ENCODE measurements at places on chromosomes 2 and 18.

DNA sequence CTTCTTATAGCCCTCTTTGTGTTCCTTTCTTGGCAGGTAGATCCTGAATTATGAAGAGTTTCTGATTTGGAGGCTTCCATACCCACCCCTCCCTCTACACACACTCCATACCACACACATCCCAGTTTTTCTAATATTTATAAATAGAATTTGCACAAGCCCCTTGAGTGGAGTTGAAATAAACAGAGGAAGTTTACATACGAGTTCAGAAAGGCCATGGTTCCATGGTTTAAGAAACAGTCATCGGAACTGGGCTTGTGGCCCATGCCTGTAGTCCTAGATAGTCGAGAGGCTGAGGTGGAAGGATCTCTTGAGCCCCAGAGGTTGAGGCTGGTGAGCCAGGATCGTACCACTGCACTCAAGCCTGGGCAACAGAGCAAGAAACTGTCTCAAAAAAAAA lies 62.7 kb upstream of the TANC1 start:
- no peak for DNase-seq

DNA sequence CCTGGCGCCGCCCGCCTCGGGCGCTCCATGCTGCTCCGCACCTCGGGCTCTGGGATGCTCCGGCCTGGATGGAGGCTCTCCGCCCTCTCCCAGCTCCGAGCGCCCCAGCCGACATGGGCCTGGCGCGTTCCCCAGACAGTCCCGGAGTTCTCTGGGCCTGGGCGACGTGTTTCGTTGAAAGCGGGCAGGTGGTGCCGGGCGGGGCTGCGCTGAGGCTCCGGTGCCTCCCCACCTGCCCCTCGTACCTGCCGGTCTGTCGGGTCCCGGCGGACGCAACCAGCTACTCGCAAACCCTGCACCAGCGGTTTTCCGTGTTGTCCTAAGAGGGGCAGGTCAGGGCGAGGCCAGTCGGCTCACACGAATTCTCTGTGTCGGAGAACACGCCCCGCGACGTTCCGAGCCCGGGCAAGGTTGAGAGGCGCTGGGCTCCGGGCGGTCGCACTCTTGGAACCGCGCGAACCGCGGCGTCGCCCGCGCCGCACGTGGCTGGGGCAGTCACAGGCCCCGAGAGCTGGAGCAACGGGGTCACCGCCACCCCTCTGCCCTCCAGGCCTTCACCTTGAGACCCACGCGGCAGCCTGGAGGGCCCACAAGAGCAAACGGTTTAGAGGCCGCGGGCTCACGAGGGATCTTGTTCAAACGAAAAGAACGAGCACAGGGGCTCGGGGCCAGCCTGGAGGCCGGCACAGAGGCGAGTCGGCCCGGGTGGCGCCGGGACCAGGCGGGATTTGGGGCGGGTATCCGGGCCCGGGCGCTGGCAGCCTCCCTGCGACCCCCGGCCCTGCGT lies 4.2 kb upstream of the SIX2 start:
- DNase-seq: no peak

DNA sequence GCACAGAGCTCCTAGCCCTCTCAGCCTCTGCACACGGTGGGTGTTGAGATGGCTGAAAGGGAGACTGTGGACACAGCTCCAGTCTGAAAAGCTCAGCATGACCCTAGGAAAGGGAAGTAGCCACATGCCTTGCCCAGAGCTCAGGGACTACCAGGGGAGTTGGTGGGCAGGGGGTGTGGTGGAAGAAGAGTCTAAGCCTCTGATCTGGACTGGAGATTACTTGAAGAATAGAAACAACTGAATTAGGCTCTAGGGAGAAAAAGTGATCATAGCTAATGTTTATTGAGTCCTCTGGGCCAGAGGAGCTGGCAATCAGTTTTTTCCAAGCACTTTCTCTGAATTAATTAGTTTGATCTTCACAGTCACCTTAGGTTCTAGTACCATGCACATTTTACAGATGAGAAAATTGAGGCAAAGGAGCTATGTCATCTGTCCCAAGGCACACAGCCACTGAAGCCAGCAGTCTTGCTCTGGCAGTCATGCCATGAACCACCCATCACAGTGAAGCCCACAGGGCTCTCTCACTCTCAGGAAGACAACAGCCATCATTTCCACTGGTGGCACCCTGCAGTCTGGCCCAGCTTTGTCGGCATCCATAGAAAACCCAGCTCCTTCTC lies 10.3 kb downstream of the SDC1 start:
- DNase-seq: no peak

- DNase-seq: no peak
Measured at GRCh38 chr2:31874071-31874470, 136.7 kb downstream of the MEMO1 start.

- DNase-seq: no peak
Measured at GRCh38 chr2:115652652-115653051, 1210.2 kb downstream of the DPP10 start.

GRCh38 chr2:60531701-60532133 lies 21.7 kb downstream of the BCL11A start:
- no peak for DNase-seq

GRCh38 chr2:24850944-24851343 lies 57.7 kb downstream of the CENPO start:
- DNase-seq: no peak

- DNase-seq: no peak
Measured at GRCh38 chr2:215027779-215028178, 110.6 kb downstream of the ABCA12 start.

GRCh38 chr2:110852051-110852450 lies 119.7 kb downstream of the ACOXL start:
- DNase-seq: no peak

GRCh38 chr2:70141902-70142589 lies 48.8 kb downstream of the C2orf42 start:
- DNase-seq: no peak

DNA sequence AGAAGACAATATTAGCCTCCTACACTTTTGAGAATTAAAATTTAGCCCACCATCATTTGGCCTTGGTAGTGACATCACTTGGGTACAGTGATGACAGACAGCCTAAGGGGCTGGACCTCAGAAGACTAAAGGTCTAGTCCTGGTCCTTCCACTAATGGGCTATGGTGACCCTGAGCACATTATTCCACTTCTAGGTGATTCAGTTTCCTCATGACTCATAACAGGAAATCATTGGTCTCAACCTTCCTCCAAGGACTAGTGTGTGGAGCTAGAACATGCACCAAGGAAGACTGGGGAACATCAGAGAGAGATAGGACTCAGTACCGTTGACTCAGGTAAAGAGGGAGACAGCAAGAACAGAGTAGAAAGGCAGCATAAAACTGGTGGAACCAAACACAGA lies 64.0 kb downstream of the TFCP2L1 start:
- DNase-seq: no peak

DNA sequence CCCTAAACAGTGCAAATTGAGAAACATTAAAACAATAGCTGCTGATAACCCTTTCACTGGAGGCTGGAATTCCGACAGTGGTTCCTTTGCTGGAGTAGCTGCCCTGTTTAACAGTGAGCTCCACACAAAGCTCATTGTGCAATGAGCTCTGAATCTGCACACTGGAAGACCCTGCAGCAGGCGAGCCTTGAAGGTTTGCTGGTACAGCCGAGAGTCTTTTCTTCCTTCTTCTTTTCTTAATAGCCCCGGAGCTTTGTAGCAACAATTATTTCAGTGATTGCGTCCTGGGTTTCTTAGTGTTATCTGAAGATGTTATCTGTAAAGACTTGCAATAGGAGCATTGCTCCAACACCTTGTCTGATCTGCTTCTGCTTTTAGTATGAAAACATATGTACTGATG lies 50.8 kb upstream of the CXCR4 start:
- DNase-seq: no peak

GRCh38 chr2:77017355-77017745 lies 504.8 kb downstream of the LRRTM4 start:
- no peak for DNase-seq

DNA sequence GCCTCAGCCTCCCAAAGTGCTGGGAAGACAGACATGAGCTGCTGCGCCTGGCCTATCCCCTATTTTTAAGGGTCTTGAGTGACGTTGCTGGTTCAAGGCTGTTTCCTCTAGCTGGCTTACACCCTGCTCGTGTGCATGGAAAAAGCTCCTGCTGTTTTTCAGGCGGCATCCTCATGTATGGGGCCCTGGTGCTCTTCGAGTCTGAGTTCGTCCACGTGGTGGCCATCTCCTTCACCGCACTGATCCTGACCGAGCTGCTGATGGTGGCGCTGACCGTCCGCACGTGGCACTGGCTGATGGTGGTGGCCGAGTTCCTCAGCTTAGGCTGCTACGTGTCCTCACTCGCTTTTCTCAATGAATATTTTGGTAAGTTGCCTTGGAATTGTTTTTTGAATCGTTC lies 22.0 kb upstream of the NFATC1 start:
- DNase-seq: no peak

DNA sequence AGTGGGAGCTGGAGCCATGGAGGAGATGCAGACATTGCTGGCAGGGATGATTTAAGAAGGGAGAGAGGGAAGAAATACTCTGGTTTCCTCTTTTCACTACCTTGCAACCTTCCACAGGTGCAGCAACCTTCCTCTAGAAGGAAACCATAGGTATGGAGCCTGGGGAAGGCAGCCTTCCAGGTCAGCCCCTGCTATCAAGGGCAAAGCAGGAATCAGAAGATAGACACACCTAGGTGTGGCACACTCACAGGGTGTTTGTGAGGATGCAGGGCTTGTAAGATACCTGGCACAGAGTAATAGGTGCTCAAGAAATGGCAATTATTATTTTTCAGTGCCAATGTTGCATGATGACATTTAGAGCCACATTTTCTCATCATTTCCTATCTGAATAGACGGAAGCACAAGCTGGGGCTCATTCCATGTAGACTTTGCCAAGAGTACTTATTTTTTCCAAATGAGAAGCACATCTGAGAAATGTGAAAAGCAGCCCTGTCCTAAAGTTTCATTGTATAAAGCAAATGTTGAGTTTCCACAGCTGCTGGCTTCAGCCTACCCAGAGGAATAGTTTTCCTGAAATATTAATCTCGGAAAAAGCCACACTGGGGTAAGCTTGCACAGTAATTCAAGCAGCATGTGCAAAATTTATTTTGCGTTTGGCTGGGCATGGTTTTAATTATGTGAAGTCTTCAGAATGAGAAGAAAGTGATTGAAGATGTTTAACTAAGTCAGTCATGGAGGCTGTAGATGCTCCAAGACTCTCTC lies 20.6 kb downstream of the EVA1A start:
- DNase-seq: no peak

DNA sequence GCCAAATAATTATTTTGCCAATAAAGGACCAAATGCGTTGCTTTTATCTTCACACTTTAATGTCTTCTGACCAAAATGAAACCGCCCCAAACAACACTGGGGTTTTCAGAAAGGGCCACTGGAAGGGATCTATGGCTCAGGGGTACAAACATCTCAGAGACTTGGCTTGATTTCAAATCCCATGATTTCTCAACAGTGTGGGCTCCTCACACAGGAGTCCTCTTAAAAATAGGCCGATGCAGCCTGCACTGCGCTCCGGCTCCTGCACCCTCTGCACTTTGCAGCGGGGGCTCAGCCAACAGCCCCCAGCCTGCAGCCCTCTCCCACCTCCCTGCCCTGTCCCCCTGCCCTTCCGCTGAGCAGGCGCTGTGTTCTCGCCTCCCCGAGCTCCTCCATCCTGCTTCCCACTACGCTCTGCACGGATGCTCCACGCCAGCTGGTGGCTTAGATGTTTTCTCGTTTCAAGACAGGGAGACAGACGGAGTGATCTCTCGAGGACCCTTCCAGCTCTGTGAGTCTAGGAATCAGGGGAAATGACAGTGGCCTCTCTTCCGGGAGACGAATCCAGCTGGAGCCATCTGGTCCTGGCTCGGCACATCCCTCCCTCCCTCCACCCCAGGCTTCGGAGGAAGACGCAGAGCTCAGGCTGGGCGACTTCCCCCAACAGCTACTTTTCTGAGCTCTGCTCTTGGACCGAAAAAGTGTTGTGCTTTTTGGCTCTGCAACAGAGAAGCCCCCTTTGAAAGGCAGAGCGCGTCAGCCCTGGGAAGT lies 71.4 kb downstream of the KCNF1 start:
- no peak for DNase-seq

GRCh38 chr2:7711167-7711566 lies 794.0 kb downstream of the RNF144A start:
- DNase-seq: no peak

DNA sequence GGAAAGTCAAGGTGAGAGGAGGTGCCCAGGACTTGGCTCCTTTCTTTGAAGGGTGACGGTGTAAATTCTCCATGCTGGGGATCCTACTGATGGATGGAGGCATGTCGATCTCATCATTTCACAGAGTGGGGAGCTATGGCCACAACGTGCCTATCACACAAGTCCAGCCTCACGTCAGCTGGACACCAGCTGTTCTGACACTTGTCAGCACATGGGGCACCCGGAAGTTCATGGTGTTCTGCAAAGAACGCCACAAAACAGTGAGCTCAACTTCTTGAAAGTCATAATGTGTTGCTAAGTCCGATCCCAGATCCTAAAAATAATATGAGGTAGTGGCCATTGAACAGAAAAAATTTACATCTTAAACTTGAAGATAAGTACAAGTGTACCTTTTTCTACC lies 12.3 kb downstream of the PAX8 start:
- DNase-seq: no peak

DNA sequence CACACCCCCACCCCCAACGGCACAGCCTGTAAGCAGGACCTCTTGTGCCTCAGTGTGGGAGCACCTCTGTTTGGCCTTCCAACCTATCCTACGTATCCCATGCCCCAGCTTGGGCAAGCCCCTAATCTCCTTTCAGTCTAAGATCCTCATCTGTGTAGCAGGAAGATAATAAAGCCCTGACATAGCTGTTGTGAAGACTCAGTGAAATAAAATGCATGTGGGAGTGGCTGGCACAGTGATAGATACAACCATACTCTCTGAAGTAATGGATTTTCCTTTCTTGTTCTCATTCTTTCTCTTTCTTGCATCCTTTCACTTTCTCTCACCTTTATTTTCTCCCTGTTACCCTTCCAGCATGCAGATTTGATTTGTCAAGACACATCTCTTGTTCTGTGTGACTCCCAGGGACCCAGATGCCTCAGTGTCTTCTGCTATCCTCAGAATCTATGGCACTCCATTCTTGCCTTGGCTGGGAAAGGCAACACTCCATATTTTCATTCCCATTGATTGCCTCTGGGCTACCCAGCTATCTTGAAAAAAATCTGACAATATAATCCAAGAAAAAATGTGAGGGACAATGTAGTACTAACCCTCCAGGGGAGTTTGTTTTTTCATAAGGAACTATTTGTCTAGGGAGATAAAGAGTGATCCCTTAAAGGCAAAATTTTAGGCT lies 207.2 kb upstream of the SETBP1 start:
- DNase-seq: no peak

DNA sequence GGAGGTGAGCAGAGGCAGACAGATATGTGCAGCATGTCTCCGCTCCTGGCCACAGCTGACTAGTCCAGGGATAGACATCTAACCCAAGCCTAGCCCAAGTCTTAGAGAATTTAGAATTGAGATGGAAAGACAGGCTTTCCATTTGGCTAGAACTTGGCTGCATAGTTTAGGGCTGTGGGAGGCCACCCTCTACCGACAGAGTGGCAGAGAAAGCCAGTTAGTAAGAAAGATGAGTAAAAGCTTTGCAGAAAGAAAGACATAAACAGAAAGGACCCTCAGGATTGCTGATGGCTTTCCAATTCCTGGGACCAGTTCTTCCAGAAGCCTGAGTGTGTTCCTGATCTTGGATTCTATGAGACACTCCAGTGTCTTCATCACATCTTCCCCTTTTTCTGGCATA lies 62.1 kb downstream of the DYM start:
- DNase-seq: no peak

- DNase-seq: no peak
Measured at GRCh38 chr18:8611916-8612576, 2.8 kb downstream of the RAB12 start.

GRCh38 chr18:32910694-32911296 lies 138.0 kb upstream of the KLHL14 start:
- DNase-seq: no peak

- no peak for DNase-seq
Measured at GRCh38 chr2:27185331-27186026, 26.4 kb upstream of the ATRAID start.
